SHP77 (cell line): ENCODE measurements at places on chromosomes 16 and 17.
A peak's percentile ranks its signal among the peaks of the same experiment; 100 is the strongest.

DNA sequence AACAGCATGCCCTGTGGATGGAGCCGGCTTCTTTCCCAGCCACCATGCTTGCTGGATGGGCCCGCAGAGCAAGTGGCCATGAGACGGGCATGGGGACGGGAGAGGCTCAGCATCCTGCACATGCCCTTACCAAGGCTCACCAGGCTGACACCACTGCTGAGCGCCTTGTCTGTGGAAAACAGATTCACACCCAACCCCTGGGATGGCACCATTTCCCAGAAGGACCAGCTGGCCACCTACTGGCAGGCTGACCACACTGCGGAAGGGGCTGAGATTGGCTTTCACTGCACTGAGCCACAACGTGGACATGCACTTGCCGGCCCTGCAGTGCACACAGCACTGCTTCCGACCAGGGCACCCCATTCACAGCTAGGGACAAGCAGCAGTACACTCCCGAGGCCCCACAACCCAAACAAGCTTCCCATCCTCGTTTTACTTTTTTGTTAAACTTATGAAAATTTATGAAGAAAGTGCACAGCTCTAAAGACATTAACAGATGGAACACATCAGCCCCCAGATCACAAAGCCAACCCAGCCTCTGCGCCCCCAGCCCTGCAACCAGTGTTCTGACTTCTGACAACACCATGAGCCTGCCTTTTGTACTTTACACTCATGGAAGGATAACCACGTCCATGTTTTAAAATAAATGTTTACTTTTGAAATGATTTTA is 13.9 kb upstream of the KRTAP17-1 start:
- peak; percentile 45 for DNase-seq

DNA sequence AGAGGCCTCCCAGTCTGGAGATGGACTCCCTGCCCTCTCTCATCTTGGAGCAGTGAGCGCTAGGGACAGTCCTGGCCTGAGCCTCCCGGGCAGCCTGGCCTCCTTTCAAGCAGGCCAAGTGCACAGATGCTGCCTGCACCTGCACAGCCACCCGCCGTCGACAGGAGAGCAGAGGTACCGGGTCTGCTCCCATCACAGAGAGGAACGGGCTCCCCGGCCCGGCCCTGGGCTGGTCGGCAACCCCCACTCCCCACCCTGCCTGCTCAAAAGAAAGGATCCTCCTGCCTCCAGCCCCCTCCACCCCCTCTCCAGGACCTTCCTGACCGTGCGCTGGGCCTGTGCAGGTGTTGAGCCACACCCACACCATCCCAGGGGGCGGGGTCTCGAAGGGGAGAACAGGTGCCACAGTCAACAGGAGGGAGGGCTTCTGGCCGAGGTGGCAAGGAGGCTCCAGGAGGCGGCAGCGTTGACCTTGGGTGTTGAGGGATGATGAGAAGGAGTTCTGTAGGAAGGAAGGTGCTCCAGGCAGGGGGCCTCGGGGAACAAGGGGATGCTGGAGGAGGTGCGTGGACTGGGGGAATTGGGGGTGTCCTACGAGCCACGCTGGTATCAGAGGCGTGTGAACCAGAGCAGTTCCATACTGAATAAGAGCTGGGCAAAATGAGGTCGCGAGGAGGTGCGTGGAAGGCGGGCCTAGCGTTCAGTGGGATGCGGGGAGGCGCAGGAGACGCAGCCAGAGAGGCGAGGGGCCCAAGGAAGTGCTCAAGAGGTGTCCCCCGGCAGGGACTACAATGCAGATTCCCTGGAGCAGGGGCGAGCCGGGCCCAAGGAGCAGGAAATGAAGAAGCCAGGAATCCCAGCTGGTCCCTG is 967 bp upstream of the CDH15 start:
- no peak for DNase-seq

- DNase-seq = peak; percentile 51
These were observed 1.6 kb upstream of the LDAF1 start for GRCh38 chr16:21156767-21157467.

DNA sequence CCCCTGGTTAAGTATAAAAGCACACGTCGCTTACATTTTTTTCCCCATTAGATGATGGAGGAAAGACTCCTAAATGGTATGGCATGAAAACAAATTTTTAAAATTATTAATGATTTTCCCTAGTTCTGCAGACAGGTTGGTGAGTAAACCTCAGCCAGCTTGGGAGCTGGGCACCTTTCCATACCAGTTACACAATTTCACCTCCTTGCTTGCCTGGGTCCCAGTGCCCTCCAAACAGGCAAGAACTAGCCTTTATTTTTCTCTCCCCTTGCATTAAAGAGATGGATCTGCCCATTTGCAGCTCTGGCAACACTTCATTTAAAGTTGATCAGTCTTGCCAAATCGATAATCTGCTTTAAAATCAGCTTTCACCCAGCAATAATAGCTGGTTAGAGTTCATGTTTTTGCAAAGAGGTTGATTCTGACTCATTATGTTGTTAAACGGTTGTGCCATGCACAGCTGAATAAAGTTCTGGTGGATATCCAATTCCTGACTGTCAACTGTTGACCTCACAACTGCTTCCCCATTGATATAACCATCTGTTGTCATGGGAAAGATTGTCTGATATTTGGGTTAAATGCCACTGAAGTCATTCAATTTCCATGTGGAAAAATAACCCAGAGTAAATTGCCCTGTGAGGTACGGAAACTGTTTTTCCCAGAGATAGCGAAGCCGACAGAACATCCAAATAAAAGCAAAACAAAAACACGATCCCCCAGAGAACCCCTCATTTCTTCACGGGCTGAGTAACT is 1.3 kb downstream of the C17orf58 start:
- no peak for DNase-seq

DNA sequence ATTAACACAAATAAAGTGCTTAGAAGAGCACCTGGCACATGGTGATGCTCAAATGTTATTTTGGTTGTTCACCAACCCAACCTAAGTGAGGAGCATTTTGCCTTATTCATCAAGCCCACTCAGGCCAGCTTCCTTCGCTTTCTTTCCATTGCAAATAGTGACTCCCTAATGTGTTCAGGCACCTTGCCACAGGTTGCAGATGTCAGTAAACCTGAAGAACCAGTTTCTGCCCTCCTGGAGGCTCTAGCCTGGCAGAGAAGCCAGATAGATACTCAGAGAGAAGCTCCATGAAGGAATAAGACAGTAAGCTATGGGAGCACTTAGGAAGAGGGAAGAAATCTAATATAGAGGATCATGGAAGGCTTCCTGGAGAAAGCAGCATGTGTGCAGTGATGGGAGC is 23.9 kb downstream of the GPR139 start:
- DNase-seq = no peak

DNA sequence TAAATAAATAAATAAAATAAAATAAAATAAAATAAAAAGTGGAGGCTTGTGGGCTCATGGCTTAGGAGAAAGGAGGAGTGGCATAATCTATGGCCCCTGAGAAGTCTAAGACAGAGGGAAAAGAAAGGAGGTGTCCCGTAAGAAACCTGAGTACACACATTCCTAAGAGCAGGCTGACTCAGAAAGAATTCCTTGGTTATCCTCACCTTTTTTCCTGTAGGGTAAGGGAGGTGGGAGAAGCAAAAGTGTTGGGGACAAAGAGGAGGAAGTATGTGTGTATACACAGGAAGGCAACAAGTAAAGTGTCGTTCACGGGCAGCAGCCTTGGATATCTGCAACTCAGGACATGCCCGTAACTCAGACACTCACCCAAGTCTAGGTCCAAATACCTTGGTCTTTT is 29.3 kb downstream of the MARF1 start:
- no peak for DNase-seq

DNA sequence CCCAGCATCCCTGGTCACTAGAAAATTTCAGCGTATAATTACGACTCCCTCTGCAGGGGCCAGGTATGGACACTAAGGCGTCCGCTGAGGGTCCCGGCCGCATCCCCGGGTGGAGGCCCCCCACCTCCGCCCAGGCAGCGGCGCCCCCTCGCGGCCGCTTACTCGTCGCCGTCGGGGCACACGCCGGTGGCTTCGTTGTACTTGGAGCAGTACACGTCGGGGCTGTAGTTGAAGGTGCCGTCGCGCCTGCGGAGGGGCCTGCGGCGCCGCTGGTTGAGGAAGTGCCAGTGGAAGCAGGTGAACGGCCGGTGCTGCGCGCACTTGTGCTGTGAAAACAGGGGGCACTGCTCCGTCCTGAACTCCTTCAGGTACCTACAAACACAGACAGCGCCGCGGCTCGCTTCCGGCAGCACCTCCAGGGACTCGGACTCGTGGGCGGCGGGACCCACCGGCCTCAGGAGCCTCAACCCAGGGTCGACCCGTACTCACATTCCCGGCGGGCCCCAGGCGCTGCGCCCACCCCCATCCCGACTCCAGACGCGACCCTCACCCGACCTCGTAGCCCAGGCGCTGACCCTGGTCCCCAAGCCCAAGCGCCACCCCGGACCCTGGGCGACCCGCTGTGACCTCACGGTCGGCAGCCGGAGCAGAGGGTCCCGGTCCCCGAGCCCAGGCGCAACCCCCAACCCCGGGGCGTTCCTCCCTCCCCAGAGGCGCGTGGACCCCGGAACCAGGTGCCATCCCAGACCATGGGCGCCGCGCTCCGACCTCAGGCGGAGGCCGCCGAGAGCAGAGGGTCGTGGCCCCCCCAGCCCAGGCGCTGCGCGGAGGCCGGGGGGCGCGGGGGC is 596 bp downstream of the UNKL start:
- DNase-seq = peak; percentile 51

GRCh38 chr16:11706180-11706742 is 36.4 kb downstream of the TXNDC11 start:
- no peak for DNase-seq

GRCh38 chr16:8644211-8645140 is 23.0 kb downstream of the METTL22 start:
- DNase-seq = no peak

DNA sequence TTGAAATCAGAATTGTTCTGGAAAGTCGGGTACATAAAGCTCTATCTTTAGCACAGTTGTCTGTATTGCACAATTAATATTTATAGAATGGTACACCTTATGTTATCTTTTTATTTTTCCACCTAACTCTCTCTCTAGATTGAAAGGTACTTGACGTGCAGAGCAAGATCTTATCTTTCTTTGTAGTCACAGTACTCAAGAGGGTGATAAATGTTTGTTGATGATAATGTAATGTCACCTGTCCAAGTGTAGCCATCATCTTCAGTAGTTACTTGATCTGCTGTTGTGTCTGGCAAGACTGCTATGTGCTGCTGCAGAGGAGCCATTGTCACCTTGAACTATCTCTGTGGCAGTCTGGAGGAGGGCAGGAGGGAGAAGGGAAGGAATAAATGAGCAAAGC is 5.3 kb downstream of the HMOX2 start:
- no peak for DNase-seq

DNA sequence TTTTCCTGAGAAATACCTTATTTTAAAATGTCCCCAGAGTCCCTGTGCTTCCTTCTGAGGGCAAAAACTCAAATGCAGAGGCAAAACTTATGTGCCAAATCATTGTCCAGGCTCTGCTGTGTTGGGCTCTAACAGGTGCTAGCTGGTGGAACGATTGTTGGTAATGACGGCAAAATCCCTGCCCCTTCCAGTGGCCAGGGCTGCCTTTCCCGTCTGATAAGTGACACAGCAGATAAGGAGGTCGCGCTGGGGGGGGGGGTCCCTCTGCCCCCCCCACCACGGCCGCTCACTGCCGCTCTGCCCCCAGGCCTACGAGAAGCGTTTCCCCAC is 29.1 kb downstream of the SEC14L5 start:
- no peak for DNase-seq

- peak; percentile 39 for DNase-seq
These were observed 13.1 kb downstream of the FMNL1 start for GRCh38 chr17:45234641-45235415.

DNA sequence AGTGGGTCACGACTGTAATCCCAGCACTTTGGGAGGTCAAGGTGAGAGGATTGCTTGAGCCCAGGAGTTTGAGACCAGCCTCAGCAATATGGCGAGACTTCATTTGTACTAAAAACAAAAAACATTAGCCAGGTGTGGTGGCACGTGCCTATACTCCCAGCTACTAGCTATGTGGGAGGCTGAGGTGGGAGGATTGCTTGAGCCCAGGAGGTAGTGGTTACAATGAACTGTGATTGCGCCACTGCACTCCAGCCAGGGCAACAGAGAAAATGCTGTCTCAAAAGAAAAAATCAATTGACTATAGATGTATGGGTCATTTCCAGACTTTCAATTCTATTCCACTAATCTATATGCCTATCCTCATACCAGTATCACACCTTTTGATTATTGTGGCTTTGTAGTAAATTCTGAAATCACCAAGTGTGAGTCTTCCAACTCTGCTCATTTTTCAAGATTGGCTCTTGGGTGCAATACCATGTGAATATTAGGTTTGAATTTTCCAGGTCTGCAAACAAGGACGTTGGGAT is 27.2 kb upstream of the CEP20 start:
- DNase-seq = no peak

GRCh38 chr16:79429381-79430190 is 171.0 kb downstream of the MAF start:
- no peak for DNase-seq

GRCh38 chr17:4318186-4318585 is 48.3 kb downstream of the UBE2G1 start:
- no peak for DNase-seq

DNA sequence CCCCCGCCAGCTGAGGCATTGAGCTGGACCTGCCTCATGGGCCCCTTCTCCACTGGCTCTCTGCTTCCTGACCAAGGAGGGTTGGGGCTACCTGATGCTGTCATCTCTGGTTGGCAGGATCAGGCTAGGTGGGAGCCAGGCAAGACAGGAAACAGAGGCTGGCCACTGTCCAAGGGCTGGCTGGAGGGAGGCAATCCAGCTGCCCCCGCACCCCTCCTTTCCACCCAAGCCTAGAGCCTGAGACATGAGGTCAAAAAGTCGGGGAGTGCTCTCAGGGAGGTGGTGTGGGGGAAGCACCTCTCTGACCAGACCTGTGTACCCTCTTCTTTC is 14.5 kb downstream of the NGFR start:
- DNase-seq = no peak

DNA sequence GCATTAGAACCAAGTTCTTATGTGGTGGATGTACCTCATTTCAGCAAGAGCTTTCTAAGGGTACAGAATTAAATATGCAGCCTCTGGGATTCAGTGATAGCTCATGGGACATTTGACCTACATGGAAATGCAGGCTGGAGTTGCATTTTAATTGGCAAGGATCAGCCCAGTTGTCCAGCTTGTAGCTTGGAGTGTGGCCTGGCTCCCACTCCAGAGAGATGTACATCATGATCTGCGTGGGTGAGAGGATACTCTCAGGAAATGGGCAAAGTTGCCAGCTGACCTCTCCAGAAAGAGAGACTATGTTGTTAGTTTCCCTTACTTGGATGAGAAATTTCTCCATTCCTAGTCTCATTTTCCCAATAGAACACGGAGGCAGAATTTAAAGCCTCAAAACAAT is 555.3 kb downstream of the MAF start:
- no peak for DNase-seq
